Activated CD8-positive, alpha-beta memory T cell treated with anti-CD3 and anti-CD28 coated beads for 4 hours (primary cell): ENCODE measurements at places on chromosomes 12 and 14.

- DNase-seq = no peak
Observed at GRCh38 chr12:48586361-48586760, 16.5 kb upstream of the LALBA start.

GRCh38 chr12:21656905-21657325, 727 bp downstream of the LDHB start:
- no peak for DNase-seq

GRCh38 chr12:69388371-69388770, 28.8 kb downstream of the YEATS4 start:
- DNase-seq = no peak

DNA sequence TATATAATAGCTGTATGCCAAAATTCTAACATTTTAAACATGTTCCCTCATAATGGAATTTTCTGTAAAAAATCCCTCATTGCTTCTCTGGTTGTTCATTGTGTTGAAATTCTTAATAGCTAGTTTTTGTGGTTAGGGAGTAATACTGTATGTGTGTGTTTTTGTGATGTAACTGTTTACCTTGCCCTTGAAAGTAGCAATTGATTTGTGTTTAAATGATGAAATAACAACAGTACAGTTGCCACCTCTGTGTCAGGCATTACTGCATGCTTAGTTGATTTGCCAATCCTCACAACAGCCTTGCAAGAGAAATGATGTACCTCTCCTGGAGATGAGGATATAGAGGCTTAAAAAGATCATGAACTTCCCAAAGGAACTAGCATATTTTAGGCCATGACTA, 94.9 kb downstream of the DAAM1 start:
- no peak for DNase-seq

DNA sequence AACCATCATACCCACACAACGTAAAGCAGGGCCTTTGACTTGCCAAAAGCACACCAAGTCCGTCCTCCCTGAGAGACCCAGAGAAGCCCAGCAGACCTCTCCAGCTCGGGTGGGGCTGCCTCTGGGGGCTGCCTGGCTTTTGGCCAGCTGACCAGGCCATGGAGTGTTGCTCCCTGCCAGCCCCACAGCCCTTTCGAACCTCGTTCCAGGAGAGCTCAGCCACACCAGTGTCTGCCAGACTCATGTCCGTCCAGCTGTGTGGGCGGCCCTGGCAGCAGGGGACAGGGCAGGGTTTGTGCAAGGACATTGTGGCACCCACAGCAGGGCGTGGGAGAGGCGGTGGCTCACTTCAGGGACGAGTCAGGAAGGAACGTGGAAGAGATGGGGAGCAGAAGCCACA, 22.6 kb upstream of the IRF2BPL start:
- no peak for DNase-seq

DNA sequence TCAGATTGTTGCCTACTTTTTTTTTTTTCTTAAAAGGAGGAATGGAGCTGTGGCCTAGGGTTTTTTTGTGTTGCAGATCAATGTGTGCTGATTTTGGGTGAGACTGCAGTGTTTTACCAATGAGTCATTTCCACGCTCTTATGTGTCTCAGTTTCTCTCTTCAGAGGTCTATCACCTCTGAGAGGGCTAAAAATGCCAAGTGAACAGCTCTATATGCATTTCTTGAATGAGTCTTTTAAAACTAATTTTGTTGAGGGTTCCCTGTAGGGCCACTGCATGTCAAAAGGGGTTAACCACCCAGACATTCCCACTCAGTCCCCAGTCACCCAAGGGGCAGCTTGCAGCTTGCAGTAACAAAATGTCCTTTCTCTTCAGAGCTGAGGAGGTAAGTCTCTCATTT, 24.3 kb upstream of the GLIPR1L2 start:
- no peak for DNase-seq

DNA sequence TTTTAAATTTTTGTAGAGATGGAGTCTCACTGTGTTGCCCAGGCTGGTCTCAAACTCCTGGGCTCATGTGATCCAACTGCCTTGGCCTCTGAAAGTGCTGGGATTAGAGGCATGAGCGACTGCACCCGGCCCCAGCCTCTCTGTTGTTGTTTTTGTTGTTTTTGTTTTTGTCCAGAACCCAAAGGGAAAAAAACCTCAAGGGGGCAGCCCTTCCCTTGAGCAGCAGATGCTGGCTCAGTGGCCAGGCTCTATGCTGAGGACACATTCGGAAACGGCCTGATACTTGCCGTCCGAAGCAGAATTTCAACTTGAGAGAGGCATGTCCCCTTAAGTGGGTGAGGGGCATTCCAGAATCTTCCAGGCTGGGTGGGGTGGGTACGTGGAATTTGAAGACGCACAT, 6.7 kb downstream of the MVK start:
- no peak for DNase-seq

DNA sequence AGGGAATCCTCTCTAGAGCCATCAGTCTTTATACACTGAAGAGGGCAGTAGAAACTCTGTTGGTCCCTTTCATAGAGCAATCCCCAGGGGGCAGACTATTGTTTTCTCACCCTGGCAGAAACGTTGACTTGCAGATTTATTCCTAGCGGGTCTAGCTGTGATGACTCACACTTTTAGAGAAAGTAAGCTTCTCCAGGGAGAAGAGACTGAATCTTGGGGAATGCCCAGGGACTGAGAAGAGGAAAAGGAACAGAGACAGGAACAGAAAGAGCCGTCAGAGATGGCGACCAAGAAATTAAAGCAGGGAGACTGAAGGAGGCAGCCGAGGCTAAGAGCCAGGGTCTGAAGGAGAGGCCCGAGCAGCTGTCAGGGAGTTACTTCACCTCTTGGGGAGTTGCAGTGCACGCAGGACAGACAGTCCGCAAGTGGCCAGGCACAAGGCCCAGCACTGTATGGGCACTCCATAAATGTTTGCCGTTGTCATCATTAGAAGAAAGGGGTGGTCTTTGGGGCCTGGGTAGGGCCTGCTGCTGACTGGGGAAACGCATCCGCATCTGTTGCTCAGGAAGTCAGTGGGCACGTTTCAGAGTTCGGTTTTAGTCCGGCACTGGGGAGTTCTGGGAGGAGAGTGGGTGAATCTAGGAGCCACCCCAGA, 13.0 kb downstream of the PLEKHG6 start:
- no peak for DNase-seq

- DNase-seq = no peak
Observed at GRCh38 chr14:104558231-104559027, 21.1 kb upstream of the C14orf180 start.

DNA sequence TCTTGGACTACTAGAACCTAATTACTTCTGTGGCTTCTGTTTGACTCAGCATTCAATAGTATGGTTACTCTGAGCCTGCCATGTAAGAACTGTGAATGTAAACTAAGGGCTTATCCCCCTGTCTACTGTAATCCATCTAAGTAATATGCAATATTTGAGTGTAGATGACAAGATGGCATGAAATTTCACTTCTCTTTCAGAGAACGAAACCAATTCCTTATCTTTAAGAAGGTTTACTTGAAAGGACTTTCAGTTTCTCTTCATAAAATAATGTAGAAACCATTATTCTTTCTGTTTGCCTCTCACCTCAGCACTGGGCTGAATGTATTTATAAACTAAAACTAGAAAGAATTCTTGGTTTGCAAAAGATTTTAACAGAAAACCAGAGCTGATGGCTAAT, 60.4 kb upstream of the ARID2 start:
- DNase-seq = no peak

DNA sequence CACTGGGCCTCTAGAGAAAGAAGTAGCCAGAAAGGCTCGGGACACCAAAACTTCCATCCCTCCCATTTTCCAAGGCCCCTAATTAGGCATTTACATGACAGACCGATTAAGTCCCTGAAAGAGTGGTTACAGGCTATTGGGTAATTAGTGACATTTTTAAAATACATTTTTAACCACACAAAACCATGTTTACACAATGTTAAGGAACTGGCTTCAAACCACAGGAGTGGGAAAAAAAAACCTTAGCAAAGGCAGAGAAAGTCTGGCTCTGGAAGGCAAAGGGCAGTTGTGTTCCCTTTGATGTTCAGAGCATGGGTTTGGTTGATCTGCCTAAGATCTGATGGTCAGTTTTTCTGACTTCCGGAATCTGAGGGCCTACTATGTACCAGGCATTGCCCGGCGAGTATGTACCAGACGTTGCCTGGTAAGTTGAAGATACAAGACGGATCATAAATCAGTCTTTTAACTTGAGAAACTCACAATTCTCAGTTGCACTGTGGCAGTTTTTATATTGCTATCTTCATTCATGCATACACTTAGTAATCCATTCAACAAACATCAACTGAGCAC, 576.5 kb downstream of the MED13L start:
- DNase-seq = no peak

DNA sequence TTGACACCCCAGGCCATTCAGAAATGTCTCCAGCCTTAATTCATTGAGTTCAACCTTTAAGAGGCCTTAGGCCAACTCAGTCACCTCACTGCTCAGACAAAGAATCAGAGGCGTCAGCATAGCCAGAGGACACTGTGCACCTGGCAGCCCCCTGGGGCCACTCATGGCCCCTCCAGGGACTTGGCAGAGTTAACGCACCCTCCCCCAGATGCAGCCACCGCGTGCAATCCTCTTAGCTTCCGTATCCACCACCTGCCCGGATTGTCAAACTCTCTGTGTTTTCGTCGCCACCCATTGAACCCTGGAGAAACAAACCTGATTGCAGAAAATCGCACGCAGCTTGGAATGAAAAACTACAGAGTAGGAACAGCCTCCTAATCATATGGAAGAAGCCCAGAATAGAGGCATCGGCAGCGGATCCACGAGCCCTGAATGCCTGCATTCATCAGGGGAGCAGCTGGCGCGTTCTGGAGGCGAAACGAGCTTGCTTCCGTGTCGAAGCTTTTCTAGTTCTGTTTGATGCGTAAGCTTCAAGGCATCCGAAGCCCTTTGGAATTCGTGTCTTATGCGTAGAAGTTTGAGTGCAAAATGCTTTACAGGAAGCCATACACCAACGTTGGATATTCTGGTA, 22.4 kb downstream of the BRI3BP start:
- DNase-seq = no peak

DNA sequence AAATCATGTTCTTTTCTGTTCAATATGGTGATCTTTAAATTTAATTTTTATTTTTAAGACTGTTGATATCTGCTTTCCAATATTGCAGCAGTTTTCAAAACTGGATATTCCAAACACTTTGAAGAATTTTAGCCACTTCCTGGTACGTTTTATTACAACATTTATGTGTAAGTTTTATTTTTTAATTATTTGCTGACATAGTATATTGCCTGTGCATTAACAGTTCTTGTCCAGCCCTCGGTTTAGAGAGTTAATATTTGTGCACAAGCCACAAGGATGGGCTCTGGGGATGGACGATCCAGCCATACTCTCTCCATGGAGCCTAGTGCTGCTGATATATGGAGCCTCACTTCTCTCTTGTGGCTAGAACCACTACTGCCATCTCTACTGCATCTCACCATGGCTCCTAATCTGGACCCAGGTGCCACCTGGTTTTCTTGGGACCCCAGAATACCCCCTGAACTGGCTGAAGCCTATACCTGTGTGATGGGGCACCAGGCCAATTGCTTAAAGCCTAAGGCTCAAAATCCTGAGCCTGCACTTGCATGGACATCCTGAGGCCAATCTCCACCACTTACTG, 262.5 kb downstream of the RASSF9 start:
- no peak for DNase-seq

DNA sequence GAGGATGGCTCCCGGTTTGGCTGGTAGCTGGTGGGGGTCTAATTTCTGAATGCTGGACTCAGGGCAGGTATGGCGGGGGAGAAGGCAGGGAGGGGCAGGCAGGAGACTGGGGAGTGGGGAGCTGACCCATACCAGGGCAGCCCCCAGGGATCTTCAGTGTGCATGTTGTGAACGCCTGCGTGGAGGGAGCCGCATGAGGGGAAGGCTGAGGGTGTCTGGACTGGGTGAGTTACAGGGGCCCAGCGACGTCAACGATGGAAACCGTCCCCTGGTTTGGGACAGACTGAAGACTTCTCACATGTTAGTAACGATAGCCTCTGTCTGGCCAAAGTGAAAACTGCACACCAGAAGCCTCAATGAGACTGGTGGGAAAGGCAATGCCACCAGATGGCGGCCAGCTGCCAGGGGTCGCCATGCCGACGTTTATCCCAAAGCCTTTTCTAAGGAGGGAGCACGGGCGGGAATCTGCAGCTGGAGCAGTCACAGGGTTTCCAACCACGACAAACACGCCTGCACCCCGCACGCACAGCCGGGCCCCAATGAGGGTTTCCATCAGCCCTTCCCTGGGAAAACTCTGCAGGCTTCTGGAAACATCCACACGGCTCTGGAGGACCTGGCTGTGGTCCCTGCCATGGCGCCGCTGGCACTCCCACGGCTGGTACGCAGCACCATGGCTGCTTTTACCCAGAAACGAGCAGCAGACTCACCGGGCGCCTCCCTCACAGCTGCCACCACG, 14.0 kb downstream of the PGAM5 start:
- DNase-seq = no peak

DNA sequence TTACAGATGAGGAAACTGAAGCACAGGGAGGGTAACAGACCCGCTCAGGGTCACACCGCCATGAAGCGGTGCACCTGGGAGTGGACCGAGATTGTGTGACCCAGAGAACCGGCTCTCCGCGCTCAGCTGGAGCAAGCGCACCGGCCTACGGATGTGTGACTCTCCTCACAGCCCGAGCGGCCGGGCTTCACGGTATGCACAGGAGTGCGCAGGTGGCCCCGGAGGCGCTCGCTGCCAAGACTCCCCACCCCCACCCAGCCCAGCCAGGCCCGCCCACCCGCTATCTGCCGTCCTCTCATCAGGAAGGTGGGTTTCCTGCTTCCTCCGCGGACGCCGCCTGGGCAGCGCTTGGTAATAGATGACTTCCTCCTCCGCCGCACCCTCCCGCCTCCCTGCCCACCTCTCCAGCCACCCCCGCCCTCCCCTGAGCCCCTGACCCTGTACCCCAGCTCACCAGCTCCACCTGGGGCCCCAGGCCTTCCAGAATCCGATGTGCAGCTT, 110.7 kb downstream of the NCOR2 start:
- peak; percentile 25 for DNase-seq

DNA sequence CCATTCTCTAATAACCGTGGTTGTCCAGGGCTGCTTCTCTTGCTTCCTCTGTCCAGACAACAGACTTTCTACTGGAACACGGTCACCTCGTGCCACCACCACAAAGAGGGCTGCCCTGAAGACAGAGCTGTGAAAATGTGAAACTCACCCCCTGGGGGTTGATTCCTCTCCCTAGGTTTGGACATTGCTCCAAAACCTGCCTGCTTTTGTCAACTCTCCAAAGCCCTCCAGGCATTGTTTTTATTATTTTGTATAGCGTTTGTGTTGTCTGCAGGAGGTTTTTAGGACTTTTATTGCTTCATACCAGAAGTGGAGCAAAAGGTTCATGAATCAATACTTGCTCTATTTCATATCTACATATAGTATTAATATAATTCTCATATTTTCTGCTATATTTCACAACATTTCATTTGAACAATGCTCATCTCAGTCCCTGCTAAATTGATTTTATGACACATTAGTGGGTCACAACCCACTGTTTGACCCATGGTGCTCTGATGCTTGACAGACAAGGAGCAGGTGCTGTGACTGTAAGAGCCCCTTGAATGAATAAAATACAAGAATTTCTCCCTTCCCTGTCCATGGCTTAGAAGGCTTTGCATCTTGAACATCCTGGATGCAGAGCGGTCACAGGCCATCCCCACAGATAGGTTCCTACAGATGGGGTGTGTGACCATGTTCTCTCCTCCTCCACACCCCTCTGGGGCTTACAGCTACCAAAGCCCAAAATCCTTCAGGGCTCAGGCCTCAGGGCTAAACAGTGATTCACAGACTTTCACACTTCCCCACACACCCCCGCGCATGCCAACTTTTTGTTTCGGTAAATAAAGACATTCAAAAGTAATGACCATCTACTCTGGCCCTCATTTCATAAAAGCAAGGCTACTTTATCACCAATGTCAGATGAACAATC, 20.6 kb upstream of the EML1 start:
- no peak for DNase-seq

- no peak for DNase-seq
Observed at GRCh38 chr14:71448431-71449315, 483.6 kb upstream of the RGS6 start.
